ENCODE measurements at places on chromosomes 3 and 15.

GRCh38 chr15:66698318-66698961, 3.6 kb upstream of the SMAD6 start:
- no peak for DNase-seq

DNA sequence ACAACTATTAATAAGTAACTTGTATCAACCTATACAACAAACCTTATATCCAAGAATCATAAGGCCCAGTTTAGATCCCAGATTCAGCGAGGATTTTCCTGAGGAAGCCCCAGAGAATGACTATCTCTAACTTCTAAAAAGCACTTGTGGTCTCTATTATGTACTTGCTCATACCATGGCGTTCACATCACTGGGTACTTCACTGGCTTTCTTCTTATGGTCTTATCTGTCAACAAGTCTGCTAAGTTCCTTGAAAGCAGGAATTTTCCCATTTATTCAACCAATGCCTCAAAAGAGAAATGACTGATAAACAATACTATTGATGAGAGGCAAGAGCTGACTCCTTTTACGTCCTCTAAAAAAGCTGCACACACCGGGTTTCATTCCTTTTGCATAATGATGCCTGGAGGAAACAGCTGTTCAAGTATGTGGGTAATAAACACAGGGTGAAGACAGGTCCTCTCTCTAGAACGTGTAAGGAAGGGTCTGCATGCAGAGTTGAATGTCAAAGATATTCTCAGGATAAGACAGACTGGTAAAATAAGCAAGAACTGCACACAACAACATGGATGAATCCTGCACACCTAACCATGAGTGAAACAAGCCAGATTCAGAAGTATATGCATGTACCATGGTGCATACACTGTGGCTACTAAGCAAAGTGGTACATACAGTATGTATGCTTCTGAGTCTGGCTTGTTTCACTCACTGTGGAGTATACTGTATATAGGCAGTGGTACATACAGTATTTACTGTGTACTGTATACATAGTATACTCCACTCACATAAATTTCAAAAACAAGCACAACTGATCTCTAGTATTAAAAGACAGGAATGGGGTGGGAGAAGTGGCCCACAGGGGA, 408.7 kb downstream of the SHQ1 start:
- no peak for DNase-seq

GRCh38 chr3:149332771-149333170, 665 bp downstream of the TM4SF18 start:
- no peak for DNase-seq

DNA sequence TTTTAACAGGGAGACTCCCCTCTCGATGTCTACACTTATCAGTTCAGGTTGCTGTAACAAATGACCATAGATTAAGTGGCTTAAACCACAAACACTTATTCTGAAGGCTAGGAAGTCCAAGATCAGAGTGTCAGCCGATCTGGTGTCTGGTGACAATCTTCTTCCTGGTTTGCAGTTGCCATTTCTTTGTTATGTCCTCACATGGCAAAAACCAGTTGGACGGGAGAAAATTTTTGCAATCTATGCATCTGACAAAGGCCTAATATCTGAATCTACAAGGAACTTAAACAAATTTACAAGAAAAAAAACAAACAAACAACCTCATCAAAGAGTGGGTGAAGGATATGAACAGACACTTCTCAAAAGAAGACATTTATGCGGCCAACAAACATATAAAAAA, 116.9 kb upstream of the FOXB1 start:
- no peak for DNase-seq

GRCh38 chr3:178172121-178172520, 364.1 kb upstream of the KCNMB2 start:
- no peak for DNase-seq

GRCh38 chr3:52019352-52020080, 23.8 kb upstream of the RPL29 start:
- DNase-seq = no peak

DNA sequence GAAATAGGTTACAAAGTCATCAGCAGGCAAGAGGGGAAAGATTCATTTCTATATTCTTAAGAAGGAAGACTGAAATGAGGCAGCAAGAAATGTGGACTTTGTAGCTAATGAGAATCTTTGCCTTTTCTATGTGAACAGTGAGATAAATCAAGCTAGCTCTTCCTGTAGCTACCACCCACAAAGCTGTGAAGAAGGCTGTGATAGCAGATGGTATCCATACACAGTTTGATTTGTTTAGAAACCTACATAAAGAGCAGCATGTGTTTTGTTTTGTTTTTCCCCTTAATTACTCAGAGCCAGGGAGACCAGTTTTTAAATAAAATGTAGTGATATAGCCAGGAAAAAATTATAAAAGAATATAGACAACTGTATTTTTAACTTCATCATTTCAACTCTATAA, 45.5 kb downstream of the TEX9 start:
- DNase-seq = no peak

DNA sequence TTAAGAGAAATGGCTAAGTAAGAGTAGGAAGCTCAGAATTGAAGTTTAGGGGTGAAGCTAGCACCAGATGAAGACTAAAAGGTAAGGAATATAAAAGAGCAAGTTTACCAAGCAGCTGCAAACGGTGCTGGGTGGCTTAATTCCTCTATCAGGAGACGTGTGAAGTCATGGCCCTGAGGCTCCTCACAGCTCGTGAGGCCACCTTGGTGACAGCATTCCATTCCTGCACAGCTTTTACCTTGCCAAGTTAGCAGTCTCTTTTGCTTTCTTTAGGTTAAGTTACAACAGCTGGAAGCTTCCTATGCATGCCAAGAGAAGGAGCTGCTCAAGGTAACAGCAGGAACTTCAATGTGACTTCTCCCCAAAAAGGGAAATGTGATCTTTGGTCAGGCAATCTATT, 6.4 kb downstream of the TMCO5A start:
- DNase-seq = no peak

DNA sequence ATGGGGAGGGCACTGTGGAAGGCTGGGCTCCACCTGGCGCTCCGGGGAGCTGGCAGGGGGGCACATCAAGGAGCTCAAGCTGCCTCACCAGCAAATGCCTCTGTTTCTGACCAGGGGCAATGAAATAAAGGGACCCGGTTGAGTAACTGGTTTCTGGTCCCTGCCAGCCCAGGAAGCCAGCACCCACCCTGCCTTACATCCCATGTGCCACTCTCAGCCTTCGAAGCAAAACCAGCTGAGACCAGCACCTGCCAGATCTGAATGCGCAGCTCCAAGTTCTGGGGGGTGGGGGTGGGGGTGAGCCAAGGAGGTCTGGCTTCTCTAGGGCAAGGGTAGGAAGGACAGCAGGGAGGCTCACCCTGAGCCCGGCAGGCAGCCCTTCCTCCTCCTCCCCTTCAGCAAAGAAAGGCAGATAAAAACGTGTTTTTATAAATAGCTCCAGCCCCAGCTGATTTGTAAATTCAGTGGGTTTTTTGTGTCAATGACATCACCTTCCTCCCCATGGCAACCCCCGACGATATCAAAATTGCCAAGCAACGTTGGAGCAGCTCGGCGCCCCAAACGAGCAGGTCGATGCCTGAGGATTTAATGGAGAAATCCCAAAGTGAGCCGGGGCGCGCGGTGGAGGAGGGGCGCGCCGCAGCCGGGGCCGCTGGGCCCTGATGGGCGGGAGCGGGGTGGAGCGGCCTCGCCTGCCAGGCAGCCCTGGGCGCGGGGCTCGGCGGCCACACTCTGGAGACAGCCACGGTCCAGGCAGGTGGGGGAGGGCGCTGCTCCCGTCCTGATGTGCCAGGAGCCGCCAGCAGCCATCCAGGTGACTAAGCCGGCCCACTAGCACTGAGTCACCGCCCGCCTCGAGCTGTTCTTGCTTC, at the start of gene PAK6:
PAK6 (plus strand) TSS at position 532 of the 872 bp plus-strand sequence. CDS start 25,723 bp downstream, outside the sequence.
- DNase-seq = no peak

- DNase-seq = no peak
Measured at GRCh38 chr3:189699885-189700284, 68.7 kb downstream of the TP63 start.

- no peak for DNase-seq
Measured at GRCh38 chr3:20064387-20064786, 24.1 kb downstream of the KAT2B start.

DNA sequence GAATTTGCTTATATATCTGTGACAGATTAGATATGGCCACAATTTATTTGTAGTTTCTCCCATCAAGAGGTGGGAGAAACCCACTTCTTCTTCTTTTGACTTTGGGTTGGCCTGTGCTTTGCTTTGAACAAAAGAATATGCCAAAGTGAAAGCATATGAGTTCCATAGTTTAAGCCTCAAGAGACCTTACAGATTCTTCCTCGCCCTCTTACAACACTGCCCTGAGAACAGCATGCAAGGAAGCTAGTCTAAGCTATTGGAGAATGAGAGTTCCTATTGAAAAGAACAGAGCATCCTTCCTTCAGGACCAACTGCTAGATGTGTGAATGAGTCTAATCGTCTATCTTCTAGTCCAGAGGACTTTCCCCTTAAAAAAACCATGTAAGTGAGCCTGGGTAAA, 394.8 kb downstream of the TUSC7 start:
- no peak for DNase-seq

DNA sequence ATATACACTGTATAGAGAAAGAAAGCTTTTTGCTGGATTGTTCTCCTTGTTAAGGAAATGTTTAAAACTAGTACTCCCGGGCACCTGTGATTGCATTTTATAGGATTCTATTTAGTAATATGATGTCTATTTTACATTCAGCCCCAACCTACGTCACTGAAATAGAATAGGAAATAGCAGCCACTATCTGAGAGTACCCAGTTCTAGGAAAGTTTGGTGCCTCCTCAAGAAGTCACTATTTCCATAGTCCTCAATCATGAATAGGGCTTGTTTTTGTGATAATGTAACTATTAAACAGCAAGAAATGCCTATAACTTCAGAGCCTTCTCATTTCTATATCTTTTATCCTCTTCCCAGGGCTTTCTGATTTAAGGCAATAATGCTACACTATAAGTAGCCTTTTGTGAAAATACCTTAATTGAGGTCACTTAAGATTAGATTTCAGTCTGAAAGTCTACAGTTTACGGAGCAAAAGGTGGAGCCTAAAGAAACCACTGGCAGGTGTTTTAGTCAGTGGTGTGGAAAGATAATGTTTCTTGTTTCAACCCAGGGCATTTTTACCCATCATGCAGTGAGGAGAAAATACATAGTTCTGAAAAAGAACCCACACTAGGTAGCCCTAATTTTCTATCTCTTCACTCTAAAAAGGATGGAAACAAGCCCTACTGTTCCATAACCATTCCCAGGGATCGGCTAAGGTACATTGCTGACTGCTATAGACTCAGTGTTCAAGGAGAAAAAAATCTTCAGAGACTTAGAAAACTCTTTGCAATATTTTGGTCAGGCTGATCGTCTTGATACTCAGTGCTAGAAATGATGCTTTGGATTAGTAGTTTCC, 38.7 kb downstream of the TIGIT start:
- DNase-seq = no peak

GRCh38 chr3:53668872-53669271, 174.5 kb downstream of the CACNA1D start:
- DNase-seq = no peak

DNA sequence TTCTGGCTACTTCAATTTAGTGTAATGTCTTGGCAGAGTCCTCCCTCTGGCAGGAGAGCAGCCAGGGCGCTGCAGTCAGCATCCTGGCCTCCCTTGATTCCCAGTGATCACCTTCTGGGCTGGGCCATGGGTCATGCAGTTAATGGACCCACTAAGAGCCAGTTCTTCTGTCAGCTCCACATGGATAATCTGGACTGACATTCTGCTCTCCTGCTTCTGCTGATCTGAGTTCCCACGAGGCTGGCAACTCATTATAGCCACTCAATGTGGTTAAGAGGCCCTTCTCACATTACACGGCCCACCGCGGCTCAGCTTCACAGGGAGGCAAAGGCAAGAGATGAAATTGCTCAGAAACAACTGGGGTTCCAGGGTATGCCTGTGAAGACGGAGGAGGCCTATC, 94.0 kb downstream of the WDR76 start:
- no peak for DNase-seq

DNA sequence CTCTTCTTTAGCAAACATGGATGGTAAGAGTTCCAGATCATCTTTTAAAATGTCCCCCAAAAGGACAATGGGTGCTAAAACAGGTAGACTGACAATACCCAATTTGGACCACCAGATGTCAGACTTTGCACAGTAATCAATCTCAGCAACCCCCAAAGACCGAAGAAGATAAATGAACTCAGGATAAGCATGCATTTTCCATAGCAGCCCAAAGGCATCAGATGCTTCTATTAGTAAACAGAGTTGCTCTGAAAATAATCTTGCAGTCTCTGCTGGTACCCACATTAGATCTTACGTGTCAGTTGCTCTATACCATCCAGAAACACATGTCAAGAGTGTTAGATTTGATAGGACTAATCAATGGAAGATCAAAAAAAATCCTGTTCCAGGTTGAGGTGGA, 20.6 kb downstream of the MYH15 start:
- DNase-seq = no peak

- DNase-seq = no peak
Measured at GRCh38 chr15:31487811-31488436, 161.3 kb downstream of the KLF13 start.

DNA sequence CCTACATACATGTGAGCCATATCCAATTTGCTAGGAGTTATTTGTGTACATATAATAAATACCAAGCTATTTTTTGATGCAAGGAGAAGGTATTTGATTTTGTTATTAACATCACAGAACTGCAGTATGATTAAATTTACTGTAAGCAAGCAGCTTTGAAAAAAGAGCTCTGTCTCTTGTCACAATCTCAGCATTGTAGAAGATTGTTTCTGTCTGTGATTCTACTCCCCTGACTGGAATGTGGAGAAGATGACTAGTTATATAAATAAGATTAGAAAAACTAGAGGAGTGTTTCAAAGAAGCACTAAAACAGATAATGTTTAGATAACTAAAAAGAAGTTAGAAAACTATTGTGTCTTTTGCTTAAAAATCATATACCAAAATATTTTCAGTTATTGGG, 17.1 kb upstream of the DCBLD2 start:
- no peak for DNase-seq

DNA sequence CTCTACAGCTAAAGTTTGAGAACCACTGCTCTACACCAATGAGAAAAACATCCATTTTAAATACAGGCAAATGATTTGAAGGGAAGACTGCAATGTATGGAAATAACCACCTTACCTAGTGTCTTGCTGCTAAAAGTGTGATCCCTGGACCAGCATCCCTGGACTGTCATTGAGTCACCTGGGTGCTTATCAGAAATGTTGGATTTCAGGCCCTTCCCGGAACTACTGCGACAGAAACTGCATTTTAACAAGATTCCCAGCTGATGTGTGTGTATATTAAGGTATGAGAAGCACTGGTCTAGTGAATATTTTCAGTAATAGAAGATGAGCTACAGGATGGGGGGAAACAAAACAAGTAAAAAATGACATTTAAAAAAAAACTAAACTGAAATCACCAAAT, 324.1 kb downstream of the MECOM start:
- no peak for DNase-seq
